CD4-positive, CD25-positive, alpha-beta regulatory T cell (primary cell): ENCODE measurements at places on chromosomes 7 and 10.

GRCh38 chr7:124672011-124672410, 93.6 kb downstream of the GPR37 start:
- no peaks in the 10 kb centered on the region for H3K4me1 ChIP-seq
- no peak for DNase-seq
- H3K27ac ChIP-seq = no peak overlapping the region

DNA sequence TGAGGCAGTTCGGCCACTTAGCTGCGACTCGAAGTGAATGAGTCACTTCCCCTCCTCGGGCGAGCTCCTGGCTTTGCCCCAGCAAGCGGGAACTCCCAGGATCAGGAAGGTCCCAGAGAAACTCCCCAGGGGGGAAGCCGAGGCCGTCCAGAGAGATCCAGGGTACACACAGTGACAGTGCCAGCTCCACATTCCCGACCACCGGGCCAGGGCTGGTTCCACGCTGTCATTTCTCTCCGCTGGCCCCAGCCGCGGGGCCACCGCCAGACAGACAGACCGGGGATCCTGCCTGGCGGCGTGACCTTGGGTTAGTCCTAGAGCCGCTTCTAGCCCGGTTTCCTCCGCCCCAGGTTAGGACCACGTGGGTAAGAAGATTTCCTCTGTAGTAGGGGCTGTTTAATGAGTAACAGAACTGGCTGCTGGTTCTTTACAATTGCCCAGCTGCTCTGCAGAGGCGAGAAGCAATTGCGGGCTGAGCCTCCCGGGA, 463 bp upstream of the UPP1 start:
- peak overlapping the region; percentile 61 for H3K4me3 ChIP-seq
- peaks cover 28% of the 10 kb centered on the region for H3K36me3 ChIP-seq
- H3K4me1 ChIP-seq = peaks cover 70% of the 10 kb centered on the region
- DNase-seq = no peak
- H3K27ac ChIP-seq = peak overlapping the region; percentile 87
- no peaks in the 10 kb centered on the region for H3K27me3 ChIP-seq

DNA sequence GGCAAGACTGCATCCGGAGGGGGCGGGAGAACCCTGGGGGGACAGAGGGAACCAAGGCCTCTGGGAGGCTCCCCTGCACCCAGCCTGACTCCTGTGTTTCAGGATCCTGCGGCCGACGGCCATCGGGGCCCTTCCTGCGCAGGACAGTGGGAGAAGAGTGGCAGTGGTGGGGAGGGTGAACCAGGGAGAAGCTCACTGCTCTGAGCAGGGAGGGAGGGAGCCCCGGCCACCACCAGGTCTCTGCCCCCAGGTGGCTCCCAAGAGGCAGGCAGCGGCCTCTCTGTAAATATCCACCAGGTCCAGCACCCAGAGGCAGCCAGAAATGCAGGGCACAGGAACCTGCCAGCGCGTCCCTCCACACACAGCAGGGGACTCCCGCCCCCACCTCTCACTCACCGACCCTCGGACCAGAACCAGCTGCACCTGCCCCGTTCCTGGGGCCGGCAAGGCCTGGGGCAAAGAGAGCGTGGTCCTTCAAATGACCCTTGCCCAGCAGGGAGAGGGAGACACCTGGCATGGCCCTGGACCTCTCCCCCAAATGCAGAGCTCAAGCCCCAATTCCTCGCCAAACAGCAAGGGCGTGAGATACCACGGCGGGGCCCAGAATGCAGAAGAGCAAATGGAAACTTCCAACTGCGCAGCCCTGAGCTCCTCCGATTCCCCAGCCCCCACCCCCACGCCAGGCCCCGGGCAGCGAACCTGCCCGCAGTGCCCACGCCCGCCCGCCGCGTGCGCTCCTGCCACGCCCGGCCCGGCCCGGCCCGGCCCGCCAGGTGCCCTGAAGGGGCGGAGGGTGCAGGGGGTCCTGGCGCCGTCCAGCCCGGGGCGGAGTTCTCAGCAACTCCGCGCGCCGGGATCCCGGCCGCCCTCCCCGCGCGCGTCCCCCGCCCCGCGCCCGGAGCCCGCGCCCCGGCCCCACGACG, 805 bp downstream of the RASGEF1A start:
- peak; percentile 44 for DNase-seq
- peaks cover 5% of the 10 kb centered on the region for H3K4me1 ChIP-seq
- H3K36me3 ChIP-seq = no peaks in the 10 kb centered on the region
- peaks cover 22% of the 10 kb centered on the region for H3K27me3 ChIP-seq
- no peak overlapping the region for H3K4me3 ChIP-seq
- H3K27ac ChIP-seq = no peak overlapping the region

DNA sequence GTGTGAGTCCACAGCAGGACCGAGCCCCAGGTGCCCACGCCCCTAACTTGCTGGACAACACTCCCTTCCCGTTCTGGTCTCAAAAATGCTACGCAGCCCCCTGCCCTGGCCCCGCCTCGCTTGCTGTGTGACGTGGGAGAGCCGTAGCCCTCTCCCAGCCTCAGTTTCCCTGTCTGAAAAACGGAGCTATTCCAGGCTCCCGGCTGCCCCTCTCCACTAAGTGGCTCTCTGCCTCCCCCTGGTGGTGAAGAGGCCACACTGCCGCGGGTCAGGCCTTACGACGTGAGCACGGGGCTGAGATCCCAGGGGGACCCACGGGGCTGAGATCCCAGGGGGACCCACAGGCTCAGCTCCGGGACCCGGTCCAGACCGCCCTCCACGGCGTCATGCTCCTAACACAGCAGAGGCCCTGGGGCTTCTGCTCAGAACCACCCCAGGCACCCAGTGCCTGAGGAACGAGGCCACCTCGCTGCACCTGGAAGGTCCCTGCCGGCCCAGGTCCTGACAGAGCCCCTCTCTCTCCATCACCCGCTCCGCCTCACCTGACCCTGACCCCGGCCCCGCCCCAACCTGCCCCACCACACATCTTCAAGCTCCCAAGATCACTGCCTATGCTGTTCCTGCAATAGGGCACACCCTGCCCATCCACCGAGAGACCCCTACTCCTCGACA, 26.7 kb downstream of the MICALL2 start:
- H3K27ac ChIP-seq = no peak overlapping the region
- no peaks in the 10 kb centered on the region for H3K36me3 ChIP-seq
- peak; percentile 66 for DNase-seq
- H3K4me3 ChIP-seq = no peak overlapping the region
- H3K4me1 ChIP-seq = peaks cover 8% of the 10 kb centered on the region
